ENCODE measurements at places on chromosomes 12 and 14.
A peak's percentile ranks its signal among the peaks of the same experiment; 100 is the strongest.

GRCh38 chr12:1882850-1883470 is 35.5 kb downstream of the CACNA2D4 start:
- DNase-seq: no peak

GRCh38 chr12:104929977-104930376 is 28.1 kb downstream of the SLC41A2 start:
- peak; percentile 47 for DNase-seq

GRCh38 chr14:65849558-65849957 is 437.0 kb downstream of the FUT8 start:
- no peak for DNase-seq

GRCh38 chr12:66033151-66033550 is 97.4 kb downstream of the LLPH start:
- no peak for DNase-seq

DNA sequence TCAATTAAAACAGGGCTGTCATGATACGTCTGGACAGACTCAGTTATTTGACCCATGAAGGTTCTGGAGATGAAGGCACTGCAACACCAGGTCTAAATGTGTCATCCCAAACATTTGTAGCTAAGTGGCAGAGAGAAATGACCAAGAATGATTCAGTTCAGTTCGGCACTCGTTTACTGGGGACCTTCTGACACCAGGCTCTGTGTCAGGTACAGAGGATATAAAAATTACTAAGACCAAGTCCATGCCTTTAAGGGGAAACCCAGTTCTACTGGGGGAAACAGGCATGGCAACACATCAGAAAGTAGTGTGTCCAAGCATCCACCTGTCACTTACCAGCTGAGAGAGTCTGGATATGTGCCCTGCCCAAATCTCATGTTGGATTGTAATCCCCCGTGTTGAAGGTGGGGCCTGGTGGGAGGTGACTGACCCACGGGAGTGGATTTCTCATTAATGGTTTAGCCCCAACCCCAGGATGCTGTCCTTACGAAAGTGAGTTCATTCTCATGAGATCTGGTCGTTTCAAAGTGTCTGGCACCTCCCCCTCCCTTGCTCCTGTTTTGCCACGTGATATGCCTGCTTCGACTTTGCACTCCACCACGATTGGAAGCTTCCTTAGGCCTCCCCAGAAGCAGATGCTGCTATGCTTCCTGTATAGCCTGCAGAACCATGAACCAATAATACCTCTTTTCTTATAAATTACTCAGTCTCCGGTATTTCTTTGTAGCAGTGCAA is 41.9 kb upstream of the BCL2L14 start:
- DNase-seq: no peak

GRCh38 chr14:50312734-50313054 is 570 bp downstream of the DMAC2L start:
- no peak for DNase-seq

GRCh38 chr12:52019113-52019770 is 12.5 kb downstream of the TAMALIN start:
- DNase-seq: no peak

- no peak for DNase-seq
These were observed 84.7 kb upstream of the TSPAN8 start for GRCh38 chr12:71242511-71242910.

GRCh38 chr12:7989827-7990491 is 42.6 kb upstream of the FOXJ2 start:
- no peak for DNase-seq

DNA sequence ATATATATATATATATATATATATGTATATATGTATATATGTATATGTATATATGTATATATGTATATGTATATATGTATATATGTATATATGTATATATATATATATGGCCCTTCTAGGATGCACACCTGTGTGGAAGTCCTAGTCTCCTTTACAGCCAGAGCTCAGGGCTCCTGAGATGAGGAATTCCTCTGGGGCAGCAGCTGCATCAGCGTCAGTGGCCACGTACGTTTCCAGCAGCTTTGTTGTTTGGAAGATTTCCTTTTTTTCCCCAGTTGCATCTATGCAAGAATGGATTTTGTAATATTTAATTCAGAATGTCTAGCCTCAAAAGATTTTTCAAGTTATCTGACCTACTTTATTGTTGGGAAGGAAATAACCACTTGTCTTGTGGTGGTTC is 68.6 kb downstream of the TNFAIP2 start:
- no peak for DNase-seq
